ENCODE measurements at places on chromosomes 5 and 9.

- no peak for DNase-seq
These were observed 64.3 kb downstream of the MLLT3 start for GRCh38 chr9:20557890-20558565.

- no peak for DNase-seq
These were observed 22.2 kb downstream of the SLC46A2 start for GRCh38 chr9:112868461-112868860.

- no peak for DNase-seq
These were observed 37.0 kb upstream of the BASP1 start for GRCh38 chr5:17180330-17180843.

DNA sequence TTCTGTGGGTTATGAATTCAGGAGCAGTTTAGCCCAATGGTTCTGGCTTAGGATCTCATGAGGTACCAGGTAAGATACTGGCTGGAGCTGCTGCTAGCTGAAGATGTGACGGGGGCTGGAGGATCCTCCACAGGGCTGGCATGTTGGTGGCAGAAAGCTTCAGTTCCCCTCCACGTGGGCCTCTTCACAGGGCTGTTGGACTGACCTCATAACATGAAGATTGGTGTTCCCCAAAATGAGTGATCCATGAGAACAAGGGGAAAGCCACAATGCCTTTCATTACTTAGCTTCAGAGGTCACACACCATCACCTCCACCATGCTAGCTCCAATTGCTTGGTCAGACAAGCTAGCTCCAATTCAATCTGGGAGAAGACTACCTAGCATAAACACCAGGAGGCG is 8.5 kb upstream of the S100Z start:
- DNase-seq, result no peak

GRCh38 chr5:171311322-171312077 is 2.5 kb downstream of the TLX3 start:
- DNase-seq, result no peak

DNA sequence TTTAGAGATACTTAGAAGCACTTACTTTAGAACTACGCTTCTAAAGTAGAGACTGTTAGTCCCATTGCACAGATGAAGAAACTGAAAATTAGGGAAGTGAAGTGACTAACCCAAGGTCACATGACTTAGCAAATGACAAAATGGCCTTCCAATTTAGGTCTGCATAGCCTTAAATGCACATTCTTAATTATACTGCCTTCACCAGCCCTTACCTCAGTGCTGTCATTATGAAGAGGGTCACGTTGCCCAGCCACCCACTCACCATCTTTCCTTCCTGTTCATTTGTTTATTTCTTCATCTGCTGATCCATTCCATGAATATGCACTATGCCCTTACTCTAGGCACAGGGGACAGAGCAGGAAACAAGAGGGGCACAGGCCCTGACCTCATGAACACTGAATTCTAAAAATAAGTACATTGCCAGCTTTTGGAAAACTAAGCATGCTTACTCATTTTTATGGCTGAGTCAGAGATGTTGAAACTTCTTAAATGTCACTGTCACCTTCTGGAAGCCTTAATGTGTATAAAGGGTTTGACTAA is 8.6 kb downstream of the HAVCR2 start:
- DNase-seq, result no peak

GRCh38 chr5:65893749-65894430 is 32.5 kb upstream of the ERBIN start:
- no peak for DNase-seq

GRCh38 chr5:79529110-79529509 is 15.2 kb upstream of the HOMER1 start:
- DNase-seq, result no peak

DNA sequence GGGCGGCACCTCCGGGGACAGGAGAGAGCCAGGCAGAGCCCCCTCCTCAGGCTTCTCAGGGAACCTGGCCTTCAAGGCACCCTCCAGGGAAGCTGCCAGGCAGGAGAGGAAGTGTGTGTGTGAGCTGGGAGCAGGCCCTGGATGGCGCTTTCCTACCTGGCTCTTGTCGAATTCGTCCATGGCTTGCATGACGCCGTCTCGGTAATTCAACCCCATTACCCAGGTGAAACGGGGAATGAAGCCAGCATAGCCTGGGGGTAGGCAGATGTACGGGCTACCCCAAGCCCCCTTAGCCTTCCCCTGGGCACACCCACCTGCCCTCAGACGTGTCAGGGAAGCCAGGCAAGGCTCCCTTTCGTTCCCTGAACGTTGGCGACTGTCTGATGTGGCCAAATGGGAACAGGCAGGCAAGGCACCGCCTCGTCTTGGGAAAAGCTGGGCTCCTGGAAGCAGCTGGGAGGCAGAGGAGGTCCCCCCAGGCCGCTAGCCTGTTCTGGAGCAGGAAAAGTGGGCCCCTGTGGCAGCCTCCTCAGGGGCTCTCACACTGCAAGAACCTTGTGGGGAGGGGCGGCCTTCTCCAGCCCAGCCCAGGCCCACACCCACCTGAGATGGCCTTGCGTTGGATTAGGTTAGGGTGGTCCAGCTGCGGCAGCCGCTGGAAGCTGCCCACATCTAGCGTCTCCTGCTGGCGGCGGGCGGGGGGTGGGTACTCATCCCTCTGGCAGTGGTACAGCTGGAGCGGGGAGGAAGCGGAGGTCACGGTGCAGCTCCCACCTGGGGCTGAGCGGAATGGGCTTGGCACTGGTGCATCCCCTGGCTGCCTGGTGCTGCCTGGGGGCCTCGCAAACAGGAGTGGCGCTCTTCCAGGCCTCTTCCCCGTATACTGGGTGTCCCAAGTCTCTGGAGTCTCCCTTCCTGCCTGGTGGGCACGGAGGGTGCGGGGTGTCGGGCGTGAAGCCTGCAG is 3.7 kb downstream of the TUBB4B start:
- no peak for DNase-seq

DNA sequence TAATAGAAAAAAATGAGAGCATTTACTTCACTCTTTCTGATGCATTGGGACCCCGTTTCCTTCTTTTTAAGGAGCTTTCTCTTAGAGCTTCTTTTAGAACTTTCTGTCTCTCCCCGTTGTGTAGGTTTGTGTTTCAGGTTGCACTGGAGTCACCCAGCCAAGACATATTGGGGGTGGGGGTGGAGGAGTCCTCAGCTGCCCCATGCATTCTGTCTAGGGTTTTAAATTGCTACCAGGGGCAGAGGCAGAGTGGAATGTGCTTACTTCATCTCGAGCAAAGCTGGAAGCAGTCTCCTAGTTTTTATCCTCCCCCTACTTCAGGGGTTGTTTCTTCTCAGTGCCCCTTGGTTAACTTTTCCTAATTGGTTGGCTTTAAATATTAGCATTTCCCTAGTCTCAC is 9.4 kb downstream of the OR2K2 start:
- DNase-seq, result no peak

GRCh38 chr5:96745844-96746531 is 61.8 kb downstream of the ERAP1 start:
- DNase-seq, result no peak

- no peak for DNase-seq
These were observed 267.7 kb downstream of the DENND1A start for GRCh38 chr9:123662057-123662776.

DNA sequence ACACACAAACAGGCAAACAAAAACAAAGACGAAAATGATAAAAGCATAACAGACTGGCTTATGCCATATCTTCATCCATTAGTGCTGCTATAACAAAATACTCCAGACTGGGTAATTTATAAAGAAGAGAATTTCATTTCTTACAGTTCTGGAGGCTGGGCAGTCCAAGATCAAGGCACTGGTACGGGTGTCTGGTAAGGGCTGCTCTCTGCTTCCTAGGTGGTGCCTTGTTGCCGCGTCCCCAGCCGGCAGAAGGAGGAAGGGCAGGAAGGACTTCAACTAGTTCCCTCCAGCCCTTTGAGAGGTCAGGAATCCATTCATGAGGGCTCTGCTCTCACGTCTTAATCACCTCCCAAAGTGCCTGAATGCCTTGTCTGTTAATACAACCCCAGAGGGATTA is 122.6 kb downstream of the BOD1 start:
- no peak for DNase-seq

GRCh38 chr5:115579747-115580173 is 22.5 kb downstream of the TICAM2 start:
- no peak for DNase-seq

GRCh38 chr5:60802986-60803385 is 41.1 kb downstream of the ELOVL7 start:
- no peak for DNase-seq

GRCh38 chr5:5141625-5142525 is 1.7 kb downstream of the ADAMTS16 start:
- DNase-seq, result no peak

GRCh38 chr5:2981652-2982051 is 230.2 kb upstream of the IRX2 start:
- no peak for DNase-seq

DNA sequence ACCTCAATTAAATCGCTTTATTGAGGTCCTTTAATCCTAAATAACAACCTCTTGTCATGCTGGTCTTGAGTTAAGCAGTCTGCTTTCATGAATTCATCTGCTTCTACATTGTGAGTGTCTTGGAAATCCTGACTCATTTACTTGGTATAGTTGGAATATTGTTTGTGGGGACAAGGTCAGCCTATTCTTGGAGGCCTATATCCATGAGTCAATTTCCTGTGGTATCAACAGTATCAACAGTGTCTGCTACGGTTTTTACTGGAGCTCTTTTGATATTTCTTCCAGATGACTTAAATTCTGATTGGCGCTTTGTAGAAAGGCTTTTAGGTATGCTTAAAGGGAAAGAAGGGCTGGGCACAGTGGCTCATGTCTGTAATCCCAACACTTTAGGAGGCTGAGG is 71.2 kb upstream of the PARP8 start:
- DNase-seq, result no peak

DNA sequence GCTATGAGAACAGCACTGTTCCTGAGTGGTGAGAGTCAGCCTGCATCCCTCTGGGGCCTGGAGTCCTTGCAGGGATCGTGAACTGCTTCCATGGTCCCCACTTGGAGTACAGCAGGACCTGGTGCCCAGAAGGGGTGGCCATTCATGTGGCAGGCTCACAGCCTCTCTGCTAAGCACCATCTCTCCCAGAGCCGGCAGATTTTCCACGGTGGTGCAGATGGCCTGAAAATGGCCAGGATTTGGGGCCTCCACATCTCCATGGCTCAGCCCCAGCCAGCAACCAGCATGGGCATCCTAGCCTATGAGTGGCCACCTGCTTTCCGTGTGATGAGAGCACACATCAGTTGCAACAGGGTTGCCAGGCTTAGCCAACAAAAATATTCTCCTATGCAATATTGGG is 33.9 kb upstream of the SEMA4D start:
- no peak for DNase-seq

DNA sequence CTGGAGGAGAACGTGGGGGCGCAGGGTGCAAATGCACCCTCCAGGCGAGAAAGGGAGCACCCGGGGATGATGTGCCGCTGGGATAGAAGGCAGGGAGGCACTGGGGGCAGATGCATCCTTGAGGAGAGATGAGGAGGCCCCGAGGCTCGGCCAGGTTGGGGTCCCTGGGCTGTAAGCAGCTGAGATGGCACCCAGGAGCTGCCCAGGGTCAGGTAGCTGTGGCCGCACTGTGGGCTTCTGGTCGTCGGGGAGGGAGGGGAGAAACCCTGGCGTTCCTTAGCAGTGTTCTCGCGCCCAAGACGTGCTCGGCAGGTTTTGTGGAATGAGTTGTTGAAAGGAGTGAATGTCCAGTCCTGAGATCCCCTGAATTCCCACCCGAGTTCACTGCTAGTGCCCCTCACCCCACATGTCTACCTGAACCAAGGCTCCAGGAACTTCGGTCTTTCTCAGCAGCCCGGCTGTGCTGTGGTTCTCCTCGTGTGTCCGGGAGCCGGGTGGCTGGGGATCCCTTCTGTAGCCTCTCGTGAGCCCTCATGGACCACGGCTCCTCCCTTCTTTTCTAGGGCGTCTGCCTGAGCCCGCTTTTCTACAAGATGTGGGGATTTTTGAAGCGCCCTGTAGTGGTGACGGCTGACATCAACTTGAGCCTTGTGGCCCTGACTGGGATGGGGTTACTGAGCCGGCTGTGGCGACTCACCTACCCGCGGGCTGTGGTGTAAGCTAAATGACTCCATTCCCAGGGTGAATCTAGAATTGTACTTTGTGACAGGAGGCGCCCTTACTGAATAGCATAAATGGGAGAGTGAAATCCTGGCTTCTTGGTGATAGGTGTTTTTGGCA is 1.1 kb downstream of the POMT1 start:
- peak; percentile 32 for DNase-seq

GRCh38 chr9:130522233-130522808 is 57.1 kb upstream of the FUBP3 start:
- no peak for DNase-seq

DNA sequence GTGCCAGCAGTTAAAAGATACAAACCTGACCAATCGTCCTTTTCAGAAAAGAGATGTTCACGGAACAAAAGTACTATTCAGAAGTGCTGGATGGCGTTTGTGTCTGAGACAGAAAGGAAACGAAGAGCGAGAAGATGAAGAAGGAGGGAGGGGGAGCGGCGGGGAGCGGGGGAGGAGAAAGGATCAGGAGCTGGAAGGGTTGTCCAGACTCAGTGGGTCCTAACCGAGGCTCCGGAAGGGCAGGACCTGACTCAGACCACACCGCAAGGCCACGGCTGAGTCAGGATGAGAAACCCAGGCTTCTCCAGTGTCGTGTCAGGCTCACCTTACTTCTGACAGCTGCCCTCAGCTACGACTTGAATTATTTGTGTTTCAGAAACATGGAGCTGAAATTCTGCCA is 46.2 kb downstream of the PAX5 start:
- no peak for DNase-seq

DNA sequence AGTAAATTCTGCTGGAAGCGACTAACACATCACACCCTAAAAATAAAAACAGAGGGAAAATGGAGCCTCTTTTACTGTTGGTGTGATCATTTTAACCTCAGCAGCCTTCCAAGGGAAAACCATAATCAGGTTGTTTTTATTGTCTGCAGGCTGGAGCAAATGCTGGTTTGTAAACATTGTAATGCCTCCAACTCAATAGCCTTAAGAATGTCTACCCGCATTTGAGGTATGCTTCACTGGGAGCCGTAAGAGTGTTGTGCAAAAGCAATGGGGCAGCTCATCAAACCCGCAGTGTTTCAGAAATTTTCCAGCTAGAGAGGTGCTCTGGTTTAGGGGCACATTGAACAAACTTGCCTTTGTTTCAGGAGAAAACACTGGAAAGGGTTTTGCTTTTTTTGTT is 17.0 kb downstream of the NIM1K start:
- no peak for DNase-seq

- no peak for DNase-seq
These were observed 212.8 kb downstream of the NXNL2 start for GRCh38 chr9:88747768-88748167.

GRCh38 chr9:83422527-83422926 is 115.7 kb downstream of the FRMD3 start:
- no peak for DNase-seq

DNA sequence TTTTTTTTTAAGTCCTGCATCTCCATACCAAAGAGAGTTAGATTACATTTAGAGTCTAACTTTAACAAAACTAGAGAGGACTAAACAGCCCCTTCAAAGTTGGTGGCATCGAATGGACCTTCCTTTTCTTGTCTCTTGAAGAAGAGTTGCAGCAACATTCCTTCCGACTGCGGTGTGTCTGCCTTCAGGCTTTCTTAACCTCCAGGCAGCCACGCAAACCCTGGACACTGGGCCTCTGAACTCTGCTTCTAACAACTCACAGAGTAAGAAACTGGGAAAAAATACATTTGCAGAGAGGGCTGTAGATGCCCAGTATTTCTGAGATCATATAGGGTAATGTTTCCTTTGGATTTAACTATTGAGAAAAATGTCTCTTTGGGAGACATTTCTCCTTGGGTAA is 120.5 kb upstream of the MAST4 start:
- no peak for DNase-seq

- no peak for DNase-seq
These were observed 153.5 kb downstream of the MAT2B start for GRCh38 chr5:163658702-163659567.

- DNase-seq, result no peak
These were observed 137.4 kb upstream of the IL12B start for GRCh38 chr5:159467666-159468065.

All from stimulated activated CD4-positive, alpha-beta T cell treated with anti-CD3 and anti-CD28 coated beads, Interleukin-15, amount 100 ng/mL, for 1 hour (primary cell).